ENCODE measurements at places on chromosomes 2 and 18. TPM values are rescaled to one million over a fixed set of nuclear protein-coding genes. Genes with fewer than 3 reads are reported as not detected.

SLC19A3 gene
- total RNA-seq = not detected

DNA sequence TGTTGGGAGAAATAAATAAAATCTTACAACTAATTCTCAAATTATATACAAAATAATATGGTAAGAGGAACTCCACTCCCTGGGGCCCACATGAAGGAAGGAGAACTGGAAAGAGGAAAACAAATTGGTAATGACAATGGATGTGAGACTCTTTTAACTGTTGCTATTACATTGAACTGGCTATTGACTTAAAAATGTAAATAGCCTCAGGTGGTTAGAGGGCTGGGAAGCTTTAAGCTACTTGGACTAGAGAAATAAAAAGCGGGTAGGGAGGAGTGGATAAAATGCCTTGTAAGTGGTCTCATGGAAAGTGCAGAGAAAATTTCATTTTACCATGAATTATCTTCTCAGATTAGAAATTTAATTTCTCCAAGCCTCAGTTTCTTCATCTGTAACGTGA lies 64.1 kb downstream of the KCNJ3 start:
- H3K4me1 ChIP-seq = no peaks in the 10 kb centered on the region
- no peak for DNase-seq
- H3K27me3 ChIP-seq = no peaks in the 10 kb centered on the region
- no peak overlapping the region for H3K27ac ChIP-seq

NCOA1 gene
- 26.2 TPM for total RNA-seq

- H3K4me1 ChIP-seq = no peaks in the 10 kb centered on the region
- no peak for DNase-seq
- no peaks in the 10 kb centered on the region for H3K36me3 ChIP-seq
- no peak overlapping the region for H3K4me3 ChIP-seq
- no peak overlapping the region for H3K27ac ChIP-seq
- no peaks in the 10 kb centered on the region for H3K27me3 ChIP-seq
Observed at GRCh38 chr18:25678221-25678620, 326.3 kb upstream of the ZNF521 start.

- H3K4me3 ChIP-seq = no peak overlapping the region
- no peak overlapping the region for H3K27ac ChIP-seq
- H3K4me1 ChIP-seq = no peaks in the 10 kb centered on the region
- peaks cover 50% of the 10 kb centered on the region for H3K27me3 ChIP-seq
Observed at GRCh38 chr18:46748466-46748865, 8.4 kb downstream of the ST8SIA5 start.

- no peak overlapping the region for H3K27ac ChIP-seq
- H3K4me1 ChIP-seq = no peaks in the 10 kb centered on the region
- no peak for DNase-seq
- no peaks in the 10 kb centered on the region for H3K27me3 ChIP-seq
- H3K36me3 ChIP-seq = no peaks in the 10 kb centered on the region
- H3K4me3 ChIP-seq = no peak overlapping the region
Observed at GRCh38 chr2:239106314-239106908, 258.5 kb downstream of the TWIST2 start.

- DNase-seq = no peak
- no peaks in the 10 kb centered on the region for H3K36me3 ChIP-seq
- no peak overlapping the region for H3K4me3 ChIP-seq
Observed at GRCh38 chr2:85441864-85442263, 23.4 kb downstream of the SH2D6 start.

TMEM247 gene
- total RNA-seq = not detected

DNA sequence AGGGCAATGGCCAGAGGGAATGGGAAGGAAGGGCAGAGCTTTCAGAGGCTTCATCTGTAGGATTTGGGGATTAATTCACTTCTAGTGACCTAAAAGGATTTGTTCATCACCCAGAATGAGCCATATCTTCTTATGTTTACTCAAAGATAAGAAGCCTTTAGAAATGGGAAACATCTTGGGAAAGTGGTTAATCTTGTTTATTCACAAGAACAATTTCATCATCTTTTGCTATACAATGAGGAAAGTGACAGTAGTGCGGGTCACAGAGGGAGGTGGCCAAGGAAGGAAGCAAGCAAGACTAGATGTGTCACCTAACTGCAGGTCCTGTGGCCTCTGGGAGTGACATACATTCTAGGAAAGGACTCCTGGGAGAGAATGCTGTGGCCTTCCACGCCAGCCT lies 140.4 kb upstream of the ALPP start:
- H3K27ac ChIP-seq = no peak overlapping the region
- no peak overlapping the region for H3K4me3 ChIP-seq
- peaks cover 2% of the 10 kb centered on the region for H3K36me3 ChIP-seq
- no peak for DNase-seq
- peaks cover 11% of the 10 kb centered on the region for H3K4me1 ChIP-seq

IL36A gene
- 0.42 TPM for total RNA-seq

All from activated CD8-positive, alpha-beta memory T cell treated with anti-CD3 and anti-CD28 coated beads, Interleukin-2, amount 10 ng/mL, durations not matched to agents 7 days and 5 days (primary cell).